Activated T-cell treated with anti-CD3 and anti-CD28 coated beads, Interleukin-2, amount 50 U/mL, for 72 hours (primary cell): ENCODE measurements at places on chromosomes 2 and 18.

DNA sequence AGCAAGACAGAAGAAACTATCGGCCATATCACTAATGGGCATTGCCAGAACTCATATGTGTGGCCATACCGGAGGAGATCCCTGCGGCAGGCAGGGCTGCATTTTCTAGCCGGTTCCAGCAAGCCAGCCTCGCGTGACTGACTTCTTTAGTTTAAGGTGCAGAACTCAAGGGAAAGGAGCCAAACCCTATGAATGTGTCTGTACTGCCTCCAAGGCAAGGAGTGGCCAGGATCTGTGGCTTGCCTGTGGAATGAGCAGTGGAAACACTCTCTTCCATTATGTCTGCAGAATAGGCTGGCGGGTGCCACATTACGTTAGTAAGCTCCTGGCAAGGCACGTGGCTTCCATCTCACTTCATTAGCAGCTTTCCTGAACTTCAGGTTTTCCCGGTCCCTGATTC lies 137.6 kb downstream of the ATL2 start:
- peaks cover 6% of the 10 kb centered on the region for H3K27me3 ChIP-seq
- H3K4me3 ChIP-seq = no peak overlapping the region
- H3K4me1 ChIP-seq = peaks cover 2% of the 10 kb centered on the region

DNA sequence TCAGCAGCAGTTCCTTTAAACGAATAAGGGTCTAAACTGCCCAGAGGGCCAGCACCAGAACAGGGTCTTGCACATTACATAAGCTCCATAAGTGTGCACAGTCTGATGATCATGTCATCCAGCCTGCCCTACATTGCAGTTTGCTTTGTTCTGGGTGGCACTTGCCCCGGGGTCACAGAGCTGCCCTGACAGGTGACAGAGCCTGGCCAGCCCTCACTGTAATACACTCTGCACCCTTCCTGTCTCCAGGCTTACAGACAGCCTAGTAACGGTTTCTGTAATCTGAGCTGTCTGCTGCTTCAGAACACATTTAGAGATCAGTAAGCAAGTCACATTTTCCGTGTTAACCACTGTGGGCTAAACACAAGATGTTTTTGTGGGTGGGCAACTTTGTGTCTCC lies 213.3 kb downstream of the FAM210A start:
- H3K27me3 ChIP-seq = no peaks in the 10 kb centered on the region
- H3K36me3 ChIP-seq = peaks cover 6% of the 10 kb centered on the region
- H3K4me1 ChIP-seq = peaks cover 35% of the 10 kb centered on the region
- H3K4me3 ChIP-seq = no peak overlapping the region
- no peak overlapping the region for H3K27ac ChIP-seq
- DNase-seq = peak; percentile 13

- no peaks in the 10 kb centered on the region for H3K36me3 ChIP-seq
- H3K27me3 ChIP-seq = no peaks in the 10 kb centered on the region
- no peak overlapping the region for H3K4me3 ChIP-seq
- H3K4me1 ChIP-seq = no peaks in the 10 kb centered on the region
These were observed 62.8 kb downstream of the PRELID3A start for GRCh38 chr18:12470382-12471075.

- no peak overlapping the region for H3K27ac ChIP-seq
- DNase-seq = no peak
- H3K4me1 ChIP-seq = no peaks in the 10 kb centered on the region
These were observed 31.0 kb upstream of the EPB41L3 start for GRCh38 chr18:5574843-5575242.

GRCh38 chr2:101790857-101791256 lies 93.3 kb downstream of the MAP4K4 start:
- no peaks in the 10 kb centered on the region for H3K27me3 ChIP-seq
- DNase-seq = no peak
- no peak overlapping the region for H3K4me3 ChIP-seq

GRCh38 chr18:35810520-35810919 lies 162.0 kb upstream of the RMP24 start:
- H3K4me1 ChIP-seq = peaks cover 8% of the 10 kb centered on the region
- no peaks in the 10 kb centered on the region for H3K36me3 ChIP-seq
- H3K4me3 ChIP-seq = no peak overlapping the region
- H3K27me3 ChIP-seq = peaks cover 57% of the 10 kb centered on the region

DNA sequence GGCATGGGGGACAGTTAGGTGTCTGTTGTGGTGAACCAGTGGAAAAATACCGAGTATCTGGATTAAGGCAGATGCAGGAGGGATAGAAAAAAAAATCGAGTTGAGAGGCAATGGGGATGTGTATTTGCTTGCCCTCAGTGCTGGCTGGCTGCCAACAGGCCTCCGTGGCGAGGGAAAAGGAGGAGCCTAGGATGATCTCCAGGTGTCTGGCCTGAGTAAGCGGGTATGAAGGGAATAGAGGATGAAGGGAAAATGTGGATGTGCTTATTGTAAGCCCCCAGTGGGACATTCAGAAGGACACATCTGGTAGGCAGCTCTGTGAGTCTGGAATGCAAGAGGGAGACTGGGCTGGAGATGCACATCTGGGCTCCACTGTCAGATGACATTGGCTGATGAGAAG lies 22.8 kb downstream of the KCNS3 start:
- H3K27ac ChIP-seq = no peak overlapping the region
- no peaks in the 10 kb centered on the region for H3K36me3 ChIP-seq
- DNase-seq = no peak

DNA sequence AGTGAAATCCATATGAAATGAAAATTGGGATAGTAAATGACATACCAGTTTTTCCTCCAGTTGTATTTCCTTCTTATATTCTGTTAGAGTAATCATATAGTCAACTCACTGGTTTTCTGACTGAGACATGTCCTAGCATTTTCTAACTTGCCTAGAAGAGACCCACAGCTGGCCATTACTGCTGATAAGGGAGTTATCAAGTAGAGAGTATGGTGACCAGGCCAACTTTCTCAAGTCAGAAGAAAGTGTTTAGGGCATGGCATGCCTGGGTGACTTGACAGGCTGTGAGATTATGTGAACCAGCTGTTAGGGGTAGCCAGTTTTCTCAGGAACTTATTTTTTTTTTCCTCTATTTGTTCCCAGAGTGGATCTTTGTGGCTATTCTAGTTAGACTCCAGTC lies 81.2 kb downstream of the GPD2 start:
- no peaks in the 10 kb centered on the region for H3K27me3 ChIP-seq
- H3K36me3 ChIP-seq = peaks cover 8% of the 10 kb centered on the region
- no peak for DNase-seq
- H3K4me3 ChIP-seq = no peak overlapping the region
- no peaks in the 10 kb centered on the region for H3K4me1 ChIP-seq
- H3K27ac ChIP-seq = no peak overlapping the region

DNA sequence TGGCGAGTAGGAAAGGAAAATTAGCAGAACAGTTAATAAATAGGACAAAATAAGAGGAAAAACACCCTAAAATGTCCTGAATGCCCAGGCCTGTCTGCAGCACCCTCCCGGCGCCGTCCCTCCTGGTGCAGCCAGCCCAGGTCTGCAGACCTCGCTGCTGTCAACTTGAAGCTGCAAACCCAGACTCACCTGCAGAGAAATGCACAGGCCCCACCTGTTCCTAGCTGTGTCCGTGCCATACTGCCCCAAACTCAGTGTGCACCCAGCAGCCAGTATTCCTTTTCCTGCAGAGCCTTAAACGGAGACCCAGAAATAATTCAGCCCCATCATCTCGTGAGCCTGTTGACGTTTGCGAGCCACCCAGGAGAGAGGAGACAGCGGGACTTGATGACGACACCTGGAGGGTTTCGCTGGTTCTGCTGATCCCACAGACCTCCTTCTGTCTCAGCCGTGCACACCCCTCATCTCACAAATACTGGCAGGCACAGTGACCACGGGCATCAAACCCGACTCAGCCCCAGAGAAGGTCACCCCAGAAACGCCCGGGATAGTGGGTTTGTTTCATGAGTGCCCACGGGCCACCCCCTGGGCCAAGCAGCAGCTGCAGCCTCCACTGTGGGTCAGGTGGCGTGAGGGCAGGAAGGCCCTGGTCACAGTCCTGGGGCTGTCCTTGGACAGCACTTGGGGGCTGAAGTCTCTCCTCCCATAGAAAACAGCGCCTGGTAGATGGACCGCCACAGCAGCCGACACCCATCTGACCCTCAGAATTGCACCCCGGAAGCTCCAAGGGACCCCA lies 239.5 kb upstream of the SALL3 start:
- H3K36me3 ChIP-seq = no peaks in the 10 kb centered on the region
- no peaks in the 10 kb centered on the region for H3K27me3 ChIP-seq
- H3K4me3 ChIP-seq = no peak overlapping the region
- no peak for DNase-seq
- H3K27ac ChIP-seq = no peak overlapping the region

GRCh38 chr2:10433947-10434885 lies 13.9 kb downstream of the ODC1 start:
- peaks cover 11% of the 10 kb centered on the region for H3K4me1 ChIP-seq
- H3K36me3 ChIP-seq = no peaks in the 10 kb centered on the region
- no peak overlapping the region for H3K4me3 ChIP-seq
- no peak overlapping the region for H3K27ac ChIP-seq

GRCh38 chr2:25228848-25229278 lies 60.5 kb upstream of the POMC start:
- no peak overlapping the region for H3K27ac ChIP-seq
- no peaks in the 10 kb centered on the region for H3K27me3 ChIP-seq
- peaks cover 24% of the 10 kb centered on the region for H3K4me1 ChIP-seq
- DNase-seq = no peak

DNA sequence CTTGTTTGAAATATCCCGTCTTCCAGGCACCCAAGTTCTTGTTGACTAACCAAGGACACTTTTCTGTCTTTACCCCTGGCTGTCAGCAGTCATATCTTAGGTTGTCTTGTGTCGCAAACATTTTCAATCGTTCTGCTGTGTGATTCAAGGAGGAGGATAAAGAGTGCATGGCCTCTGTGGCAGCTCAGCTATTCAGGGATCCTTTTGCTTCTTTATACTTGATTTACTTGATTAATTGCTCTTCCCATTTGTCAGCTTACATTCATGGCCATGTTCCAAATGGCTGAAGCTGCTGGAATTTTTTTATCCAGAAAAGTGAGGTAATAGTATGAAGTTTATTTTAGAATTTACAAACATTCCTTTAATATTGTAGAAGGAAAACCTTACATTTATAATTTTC lies 97.3 kb upstream of the FZD5 start:
- no peak overlapping the region for H3K27ac ChIP-seq
- H3K27me3 ChIP-seq = no peaks in the 10 kb centered on the region
- no peak for DNase-seq
- H3K4me3 ChIP-seq = no peak overlapping the region

DNA sequence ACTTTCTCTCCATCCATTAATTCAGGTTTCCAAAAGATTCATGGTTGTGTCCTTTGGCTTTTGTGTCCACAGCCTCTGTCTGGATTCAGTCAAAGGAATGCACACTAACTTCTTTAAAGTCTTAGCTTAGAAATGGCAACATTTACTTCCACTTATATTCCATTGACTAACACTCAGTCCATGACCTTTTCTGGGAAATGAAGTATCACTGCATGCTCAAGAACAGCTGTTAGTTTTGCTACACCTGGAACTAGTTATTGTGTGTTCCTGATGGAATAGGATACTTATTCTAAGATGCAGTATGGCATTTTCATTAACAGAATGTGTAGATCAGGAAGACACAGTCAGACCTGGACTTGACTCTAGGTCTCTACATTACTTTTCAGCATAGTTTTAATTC lies 88.8 kb downstream of the KYNU start:
- H3K36me3 ChIP-seq = no peaks in the 10 kb centered on the region
- no peaks in the 10 kb centered on the region for H3K4me1 ChIP-seq
- no peak overlapping the region for H3K4me3 ChIP-seq
- no peaks in the 10 kb centered on the region for H3K27me3 ChIP-seq

DNA sequence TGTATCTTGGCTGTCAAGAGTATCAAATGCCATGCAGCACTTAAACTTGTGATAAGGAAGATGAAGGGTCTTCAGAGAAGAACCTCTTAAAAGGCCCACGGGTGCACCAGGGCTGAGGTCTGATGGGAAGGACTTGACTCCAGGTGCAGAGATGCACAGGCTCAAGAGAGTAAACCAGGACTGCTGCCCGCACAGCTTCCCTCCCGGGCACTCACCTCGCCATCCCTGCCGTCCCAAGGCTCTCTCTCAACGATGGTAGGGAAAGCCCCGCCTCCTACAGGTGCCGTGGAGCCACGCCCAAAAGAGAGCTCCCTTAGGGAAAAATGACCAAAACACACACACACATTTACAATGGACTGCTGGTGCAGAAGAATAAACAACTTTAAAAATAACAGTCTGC lies 27.9 kb downstream of the PDIA6 start:
- peaks cover 36% of the 10 kb centered on the region for H3K36me3 ChIP-seq
- no peak for DNase-seq
- H3K4me3 ChIP-seq = no peak overlapping the region
- no peaks in the 10 kb centered on the region for H3K27me3 ChIP-seq
- H3K4me1 ChIP-seq = no peaks in the 10 kb centered on the region

DNA sequence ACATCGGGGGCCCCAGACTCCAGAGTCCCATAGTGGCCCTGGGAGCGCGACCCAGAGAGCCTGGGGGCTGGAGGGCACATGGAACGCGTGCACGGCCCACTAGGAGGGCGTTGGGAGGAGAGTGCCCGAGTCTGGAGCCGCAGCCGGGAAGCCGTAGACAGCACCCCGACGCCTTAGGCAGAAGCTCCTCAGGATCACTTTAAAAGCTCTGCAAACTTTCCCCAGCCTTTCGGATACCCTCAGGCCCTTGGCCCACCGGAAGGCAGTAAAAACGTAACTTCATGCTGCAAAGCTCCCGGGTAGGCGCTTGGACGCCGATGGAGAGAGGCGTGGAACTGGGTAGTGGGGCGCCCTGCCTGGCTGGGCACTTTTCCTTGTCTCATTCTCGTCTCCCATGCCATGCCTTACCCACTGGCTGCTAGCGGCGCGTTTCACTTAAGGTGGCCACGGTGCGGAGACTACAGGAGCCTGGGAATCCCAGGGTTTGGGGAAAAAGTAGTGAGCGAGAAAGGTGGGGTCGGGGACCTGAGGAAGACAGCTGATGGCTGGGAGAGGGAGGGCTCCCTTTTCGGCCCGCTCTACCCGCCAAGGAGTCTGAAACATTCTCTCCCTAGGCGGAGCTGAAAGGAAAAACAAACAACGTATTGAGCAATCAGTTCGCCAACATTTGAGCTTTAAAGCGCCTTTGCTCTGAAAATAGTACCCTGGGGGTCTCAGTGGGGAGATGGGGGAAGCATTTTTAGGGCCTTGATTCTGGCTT lies 141.8 kb downstream of the MEIS1 start:
- H3K36me3 ChIP-seq = no peaks in the 10 kb centered on the region
- H3K27me3 ChIP-seq = peaks cover 58% of the 10 kb centered on the region
- no peak for DNase-seq
- H3K27ac ChIP-seq = no peak overlapping the region

- H3K27ac ChIP-seq = no peak overlapping the region
- H3K36me3 ChIP-seq = peaks cover 4% of the 10 kb centered on the region
- peaks cover 15% of the 10 kb centered on the region for H3K27me3 ChIP-seq
These were observed 349.5 kb downstream of the IRS1 start for GRCh38 chr2:226450141-226450540.

DNA sequence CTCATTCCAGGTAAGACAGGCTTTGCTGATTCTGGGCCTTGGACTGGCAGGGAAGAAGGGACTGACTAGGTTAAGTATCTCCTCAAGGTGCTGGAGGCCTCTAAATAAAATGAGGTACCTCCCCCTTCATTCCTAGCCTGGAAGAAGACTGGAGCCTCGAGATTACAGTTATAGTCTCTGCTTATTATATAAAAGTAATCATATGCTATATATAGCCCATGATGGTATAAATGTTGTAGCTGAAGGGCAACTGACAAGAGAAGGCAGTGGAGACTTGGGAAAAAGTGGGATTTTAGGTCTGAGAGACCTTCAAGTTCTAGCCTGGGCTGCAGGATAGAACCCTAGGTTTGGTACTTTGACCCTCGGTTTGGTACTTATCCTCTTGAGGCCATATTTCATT lies 248.3 kb downstream of the PLCL1 start:
- H3K36me3 ChIP-seq = no peaks in the 10 kb centered on the region
- DNase-seq = no peak
- peaks cover 25% of the 10 kb centered on the region for H3K4me1 ChIP-seq
- no peak overlapping the region for H3K4me3 ChIP-seq

- no peaks in the 10 kb centered on the region for H3K4me1 ChIP-seq
- H3K36me3 ChIP-seq = no peaks in the 10 kb centered on the region
- no peak for DNase-seq
- no peak overlapping the region for H3K4me3 ChIP-seq
These were observed 176.8 kb downstream of the LOXHD1 start for GRCh38 chr18:46480226-46480625.
